H7 (cell line): ENCODE measurements at places on chromosomes 4 and X. TPM values are rescaled to one million over a fixed set of nuclear protein-coding genes. Genes with fewer than 3 reads are reported as not detected.

Gene GPC4
- 96.5 and 109 TPM in 2 replicates for total RNA-seq

Gene PHEX
- total RNA-seq: 0.04 and 0.07 TPM in 2 replicates

Gene FMR1
- 16.1 and 21.0 TPM in 2 replicates for total RNA-seq

Gene TMEM271
- total RNA-seq: 0.41 and 0.59 TPM in 2 replicates

Gene CYBB
- 0.14 TPM in 1 of 2 replicates, not detected in the other for total RNA-seq

Gene RNF175
- total RNA-seq: 3.6 and 5.8 TPM in 2 replicates

Gene KIAA1210
- not detected in 2 replicates for total RNA-seq

Gene DGAT2L6
- 0.07 TPM in 1 of 2 replicates, not detected in the other for total RNA-seq
